ENCODE measurements at places on chromosomes 6 and 20.

- peak; percentile 58 for DNase-seq
These were observed 18.9 kb downstream of the PCNA start for GRCh38 chr20:5100684-5101347.

DNA sequence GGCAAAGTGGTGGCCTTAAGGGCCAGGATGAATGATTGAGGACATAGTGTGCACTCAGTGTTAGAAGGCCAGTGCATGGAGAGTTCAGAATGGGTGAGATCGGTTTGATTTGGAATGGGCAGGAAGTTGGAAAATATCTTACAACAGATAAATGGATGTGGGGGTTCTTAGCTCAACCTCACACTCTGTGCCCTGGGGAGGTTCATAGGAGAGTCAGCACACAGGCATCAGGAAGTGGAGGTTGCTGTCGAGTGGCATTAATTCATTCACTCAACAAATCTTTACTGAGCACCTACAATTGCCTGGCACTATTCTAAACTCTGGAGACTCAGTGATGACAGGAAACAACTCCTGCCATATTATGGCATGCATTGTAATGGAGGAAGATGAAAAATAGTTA is 313.7 kb upstream of the SUPT3H start:
- DNase-seq: no peak

- DNase-seq: no peak
These were observed 370.8 kb downstream of the LAMA2 start for GRCh38 chr6:129253727-129254126.

- DNase-seq: no peak
These were observed 220.8 kb downstream of the PREX1 start for GRCh38 chr20:48606841-48607543.

- no peak for DNase-seq
These were observed 171.0 kb upstream of the CCN2 start for GRCh38 chr6:132122176-132122575.

DNA sequence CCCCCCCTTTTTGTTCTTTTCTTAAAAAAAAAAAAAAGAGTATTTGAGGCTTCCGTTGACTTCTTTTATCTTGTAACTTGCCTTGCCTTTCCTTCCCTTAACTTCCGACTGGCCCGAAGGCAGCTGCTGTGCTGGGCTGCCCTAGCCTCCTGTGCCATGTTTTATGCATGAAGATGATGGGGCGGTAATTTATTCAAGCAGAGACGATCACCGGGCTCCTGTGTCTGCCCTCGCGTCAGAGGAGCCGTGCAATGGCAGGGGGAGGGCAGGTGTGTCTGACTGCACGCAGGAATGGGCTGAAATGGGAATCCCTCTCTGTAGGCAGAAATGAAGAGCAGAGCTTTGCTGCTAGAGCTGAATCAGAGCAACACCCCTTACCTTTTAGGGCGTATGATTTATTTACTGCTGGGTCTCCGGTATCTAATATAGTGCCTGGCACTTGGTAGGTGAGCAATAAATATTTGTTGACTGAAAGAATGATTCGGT is 106.3 kb upstream of the RIPOR2 start:
- no peak for DNase-seq

GRCh38 chr6:34158876-34159275 is 13.0 kb upstream of the GRM4 start:
- DNase-seq: no peak

DNA sequence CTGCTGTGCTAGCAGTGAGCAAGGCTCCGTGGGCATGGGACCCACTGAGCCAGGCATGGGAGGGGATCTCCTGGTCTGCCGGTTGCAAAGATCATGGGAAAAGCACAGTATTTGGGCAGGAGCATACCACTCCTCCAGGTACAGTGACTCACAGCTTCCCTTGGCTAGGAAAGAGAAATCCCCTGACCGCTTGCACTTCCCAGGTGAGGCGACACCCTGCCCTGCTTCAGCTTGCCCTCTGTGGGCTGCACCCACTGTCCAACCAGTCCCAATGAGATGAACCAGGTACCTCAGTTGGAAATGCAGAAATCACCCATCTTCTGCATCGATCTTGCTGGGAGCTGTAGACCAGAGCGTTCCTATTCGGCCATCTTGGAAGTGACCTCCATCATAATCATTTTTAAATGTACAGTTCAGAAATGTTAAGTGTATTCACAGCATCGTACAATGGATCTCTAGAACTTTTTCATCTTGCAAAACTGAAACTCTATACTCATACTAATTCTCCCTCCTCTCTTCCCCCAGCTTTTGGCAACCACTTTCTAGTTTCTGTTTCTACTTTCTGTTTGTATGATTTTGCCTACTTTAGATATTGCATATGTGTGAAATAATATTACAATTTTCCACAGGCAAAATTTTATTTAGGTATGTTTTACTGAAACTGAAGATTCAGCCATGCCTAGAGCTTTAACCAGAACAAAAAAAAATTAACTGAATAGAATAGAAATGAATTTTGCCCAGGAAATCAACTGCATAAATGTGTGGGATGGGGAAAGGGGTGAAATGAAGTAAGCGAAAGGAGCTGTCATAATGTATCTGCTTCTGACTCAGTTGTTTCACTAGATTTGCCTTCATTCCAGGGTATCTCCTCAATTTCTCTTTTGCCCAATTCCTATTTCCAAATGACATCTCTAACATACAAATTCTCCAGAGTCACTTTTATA is 100.0 kb downstream of the RWDD2A start:
- DNase-seq: no peak

DNA sequence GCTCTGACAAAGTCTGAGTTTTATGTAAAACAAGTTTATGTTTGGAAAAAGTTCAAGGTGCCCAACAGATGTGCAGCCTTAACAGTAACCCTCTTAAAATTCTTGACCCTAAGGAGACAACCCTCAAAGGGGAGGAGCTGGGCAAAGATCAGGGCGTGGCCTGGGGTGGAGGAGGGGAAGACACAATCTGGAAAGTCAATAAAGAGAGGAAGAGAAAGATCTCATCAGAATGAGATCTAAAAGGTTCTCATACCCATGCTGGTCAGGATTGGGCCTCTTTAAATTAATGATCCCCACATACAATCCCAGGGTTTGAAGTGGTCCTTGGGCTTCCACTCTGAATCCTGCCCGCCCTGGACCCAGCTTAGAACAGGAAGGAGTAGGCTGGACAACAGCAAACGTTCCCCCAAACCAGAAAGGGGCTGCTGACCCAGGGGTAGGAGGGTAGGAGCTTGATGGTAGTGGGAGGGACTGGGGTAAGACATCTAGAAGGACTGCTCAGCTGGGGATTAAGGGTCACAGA is 33.0 kb downstream of the FOXP4 start:
- DNase-seq: no peak

DNA sequence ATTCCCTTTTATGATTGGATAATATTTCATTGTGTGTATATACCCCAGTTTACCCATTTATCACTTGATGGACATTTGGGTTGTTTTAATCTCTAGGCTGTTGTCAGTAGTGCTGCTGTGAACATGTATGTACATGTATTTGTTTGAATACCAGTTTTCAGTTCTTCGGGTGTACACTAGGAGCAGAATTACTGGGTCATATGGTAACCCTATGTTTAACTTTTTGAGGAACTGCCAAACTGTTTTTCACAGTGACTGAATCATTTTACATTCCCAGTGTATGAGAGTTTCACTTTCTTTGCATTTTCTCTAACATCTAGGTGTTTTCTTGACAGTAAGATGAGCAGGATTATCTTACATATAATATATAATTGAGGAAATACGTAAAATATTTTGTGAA is 44.7 kb upstream of the ADIG start:
- no peak for DNase-seq

- no peak for DNase-seq
These were observed 2.8 kb upstream of the RAB23 start for GRCh38 chr6:57224769-57225515.

DNA sequence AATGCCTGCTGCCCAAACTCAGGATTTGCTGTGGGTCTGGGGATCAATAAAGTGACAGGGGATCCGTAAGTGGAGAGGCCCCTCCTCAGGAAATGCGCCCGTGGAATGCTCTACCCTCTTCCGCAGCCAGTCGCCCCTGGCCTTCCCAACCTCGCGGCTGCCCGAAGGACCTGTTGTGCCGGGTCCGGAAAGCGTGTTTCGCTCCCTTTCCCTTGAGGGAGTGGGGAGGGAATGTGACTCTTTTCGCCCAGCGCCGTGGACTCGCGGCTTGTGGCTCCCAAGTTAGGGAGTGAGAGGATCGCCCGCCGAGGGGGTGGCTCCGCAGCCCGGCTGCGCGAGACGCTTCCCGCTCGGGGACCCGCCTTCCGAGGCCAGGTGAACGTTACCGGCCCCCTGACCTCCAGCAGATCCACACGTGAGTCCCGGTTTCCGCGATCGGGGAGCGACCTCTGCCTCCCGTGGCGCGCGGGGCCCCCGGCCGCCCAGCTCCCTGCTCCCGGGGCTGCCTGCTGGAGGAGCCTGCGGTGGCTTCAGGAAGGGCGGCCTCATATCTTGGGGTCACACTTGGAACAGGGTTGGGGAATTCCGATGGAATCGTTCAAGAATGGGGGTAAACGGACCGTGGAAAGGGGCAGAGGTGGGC is 666 bp downstream of the TPD52L1 start:
- DNase-seq: no peak

DNA sequence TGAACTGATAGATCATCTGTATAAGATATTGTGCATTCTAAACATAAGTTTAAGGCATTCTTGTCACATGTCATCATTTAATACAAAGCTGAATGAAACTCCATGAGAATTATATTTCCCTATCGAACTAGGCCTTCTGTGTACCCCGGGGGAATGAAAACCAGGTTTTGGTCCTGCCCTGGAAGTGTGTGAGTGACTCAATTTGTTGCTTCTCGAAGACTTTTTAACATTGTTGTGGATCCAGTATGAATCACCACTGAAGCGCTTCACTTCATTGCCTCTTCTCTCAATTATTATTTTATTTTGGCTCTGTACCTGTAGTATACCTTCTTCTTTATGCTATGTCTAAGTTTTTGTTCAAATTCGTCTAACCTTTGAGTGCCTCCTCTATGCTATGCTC is 150.8 kb downstream of the GRIK2 start:
- no peak for DNase-seq

- DNase-seq: no peak
These were observed 138.3 kb upstream of the SNX9 start for GRCh38 chr6:157684620-157685299.

DNA sequence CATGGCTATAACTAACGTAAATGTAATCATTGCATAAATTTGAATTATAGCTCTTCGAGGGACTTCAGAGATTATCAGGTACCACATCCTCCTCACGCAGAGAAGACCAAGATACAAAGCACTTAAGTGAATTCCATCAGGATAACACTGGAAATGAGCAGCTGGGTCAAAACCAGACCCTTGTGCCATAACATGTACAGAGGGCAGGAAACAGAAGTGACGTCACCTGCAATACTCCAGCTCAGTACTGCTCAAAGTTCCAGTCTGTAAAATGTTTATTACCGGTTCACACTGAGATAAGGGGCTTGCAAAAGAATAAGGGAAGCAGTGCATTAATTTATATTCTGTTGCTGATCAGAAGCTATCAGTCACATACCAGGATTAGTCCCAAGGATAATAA is 45.8 kb downstream of the RGS17 start:
- DNase-seq: no peak

GRCh38 chr20:58014628-58015315 is 213.7 kb downstream of the ANKRD60 start:
- DNase-seq: no peak

DNA sequence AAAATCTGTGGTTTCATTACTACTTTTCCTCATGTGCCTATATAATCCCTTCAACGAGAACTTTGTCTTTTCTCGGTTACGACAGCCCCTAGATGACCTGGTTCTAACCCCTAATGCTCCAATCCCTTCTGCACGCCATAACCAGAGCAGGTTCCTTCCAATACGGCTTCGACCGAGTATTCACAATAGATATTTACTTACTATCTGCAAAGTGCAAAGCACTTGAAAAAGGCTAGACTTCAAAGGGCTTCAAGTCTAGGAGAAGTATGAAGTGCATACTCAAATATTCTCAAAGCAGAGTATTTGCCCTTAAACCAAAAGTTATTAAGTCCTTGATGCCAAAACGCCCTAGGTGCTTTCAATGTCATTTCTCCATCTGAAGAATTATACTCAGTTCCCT is 63.4 kb upstream of the NHSL1 start:
- no peak for DNase-seq

GRCh38 chr20:56002908-56003800 is 2.2 kb downstream of the CBLN4 start:
- no peak for DNase-seq

- no peak for DNase-seq
These were observed 609.4 kb upstream of the HS3ST5 start for GRCh38 chr6:114952229-114952628.

GRCh38 chr6:76250666-76251065 is 178.2 kb upstream of the IMPG1 start:
- DNase-seq: no peak

GRCh38 chr6:40788661-40789655 is 201.8 kb upstream of the LRFN2 start:
- no peak for DNase-seq

DNA sequence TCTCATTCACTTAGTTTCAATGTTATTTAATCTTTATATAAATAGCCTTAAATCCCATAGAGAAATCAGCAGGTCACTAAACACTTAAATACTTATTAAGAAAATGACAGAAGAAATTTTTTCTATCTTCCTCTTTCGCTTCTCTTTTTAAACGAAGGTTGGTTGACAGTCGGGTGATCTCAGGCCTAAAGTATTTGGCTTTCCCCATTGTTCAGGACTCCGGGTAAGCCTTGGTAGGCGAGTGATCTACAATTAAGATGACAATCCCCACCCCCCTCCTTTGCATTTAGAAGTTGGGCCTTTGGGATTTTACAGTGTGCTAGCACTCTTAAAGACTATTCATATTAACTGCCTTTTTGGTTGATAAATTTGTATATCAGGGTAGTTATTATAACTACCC is 19.7 kb upstream of the UTRN start:
- no peak for DNase-seq

DNA sequence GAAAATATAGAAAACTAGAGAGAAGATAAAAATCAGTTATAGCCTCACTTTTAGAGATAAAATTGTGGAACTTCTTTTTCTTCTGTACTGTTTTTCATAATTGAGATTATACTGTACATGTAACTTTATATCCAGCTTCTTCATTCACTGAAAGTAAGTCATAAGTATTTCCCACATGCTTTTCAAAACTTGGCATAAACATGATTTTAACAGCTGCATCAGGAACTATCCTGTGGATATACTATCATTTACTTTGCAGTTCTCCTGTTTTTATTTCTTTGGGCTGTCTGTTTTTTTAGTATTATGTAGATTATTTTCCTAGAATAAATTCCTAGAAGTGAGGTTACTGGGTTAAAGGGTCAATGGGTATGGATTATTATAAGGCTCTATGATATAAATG is 14.8 kb downstream of the DSTN start:
- no peak for DNase-seq

GRCh38 chr20:61911824-61912223 is 153.9 kb downstream of the TAF4 start:
- no peak for DNase-seq

GRCh38 chr6:139943391-139943790 is 568.9 kb upstream of the CITED2 start:
- DNase-seq: no peak

- no peak for DNase-seq
These were observed 81.0 kb upstream of the JAG1 start for GRCh38 chr20:10754824-10755223.

- DNase-seq: no peak
These were observed 57.0 kb upstream of the XRN2 start for GRCh38 chr20:21246161-21246560.

- DNase-seq: no peak
These were observed 111.9 kb downstream of the HIVEP2 start for GRCh38 chr6:142833054-142833453.
